ENCODE measurements at places on chromosomes 1 and 21. TPM values are rescaled to one million over a fixed set of nuclear protein-coding genes. Genes with fewer than 3 reads are reported as not detected.

DNA sequence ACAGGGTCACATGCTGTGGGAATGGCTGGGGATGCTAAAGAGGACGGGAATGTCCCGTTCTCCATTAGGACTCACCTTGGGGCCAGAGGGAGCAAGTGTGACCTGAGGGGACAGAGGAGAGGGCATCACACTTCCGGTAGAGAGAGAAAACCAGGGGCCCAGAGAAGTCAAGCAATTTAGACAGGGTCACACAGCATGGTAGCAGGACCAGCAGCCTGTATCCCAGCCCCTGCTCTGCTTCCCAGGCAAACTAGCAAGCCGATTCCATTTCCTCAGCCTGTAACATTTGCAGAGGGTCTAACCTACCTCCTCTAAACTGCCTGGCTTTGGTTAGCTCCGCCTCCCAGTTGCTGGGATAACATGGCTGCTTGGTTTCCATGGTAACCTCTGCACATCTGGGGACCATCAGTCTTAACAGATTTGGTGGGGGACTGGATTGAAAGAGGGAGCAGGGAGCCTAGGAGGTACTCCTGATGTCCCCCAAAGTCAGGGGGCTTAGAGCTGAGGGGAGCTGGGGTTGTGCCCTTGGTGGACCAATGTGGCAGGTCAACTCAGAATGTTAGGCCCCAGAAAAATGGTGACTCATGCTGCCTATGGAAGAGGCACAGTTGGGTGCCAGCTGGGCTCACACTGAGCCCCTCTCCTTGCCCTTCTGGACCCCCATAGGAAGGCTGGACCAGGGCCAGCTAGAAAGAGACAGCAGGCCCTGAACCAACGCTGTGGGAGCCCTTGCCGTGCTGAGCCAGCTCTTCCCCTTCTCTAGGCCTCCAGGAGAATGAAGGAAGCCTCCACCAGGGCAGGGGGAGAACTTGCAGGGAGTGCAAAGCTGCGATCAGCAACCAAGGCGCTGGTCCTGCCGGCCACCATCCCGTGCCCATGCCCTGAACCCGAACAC lies 9.5 kb downstream of the COL16A1 start:
- DNase-seq = no peak

- DNase-seq = peak; percentile 69
Measured at GRCh38 chr1:68916221-68916902, 419.5 kb upstream of the DEPDC1 start.

DNA sequence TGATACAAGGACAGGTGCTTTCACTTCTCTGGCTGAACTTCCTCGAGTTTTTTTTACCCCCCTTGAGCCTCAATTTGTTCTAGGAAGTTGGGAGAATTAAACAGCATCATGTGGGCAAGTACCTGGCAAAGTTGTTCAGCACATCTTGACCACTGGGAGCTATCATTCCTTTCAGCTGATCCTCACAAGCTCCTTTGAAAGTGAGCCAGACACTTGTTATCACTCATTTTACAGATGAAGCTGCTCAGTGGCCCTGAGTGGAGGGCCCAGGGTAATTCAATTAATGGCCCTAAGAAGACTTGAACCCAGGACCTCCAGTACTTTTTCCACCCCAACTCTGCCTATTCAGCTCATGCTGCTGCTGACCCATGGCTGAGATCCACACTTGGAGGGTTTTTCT lies 2.0 kb downstream of the RGS8 start:
- no peak for DNase-seq

- DNase-seq = no peak
Measured at GRCh38 chr1:200179126-200179780, 151.7 kb downstream of the NR5A2 start.

GRCh38 chr1:168135116-168135920 lies 1.4 kb downstream of the GPR161 start:
- DNase-seq = peak; percentile 41

DNA sequence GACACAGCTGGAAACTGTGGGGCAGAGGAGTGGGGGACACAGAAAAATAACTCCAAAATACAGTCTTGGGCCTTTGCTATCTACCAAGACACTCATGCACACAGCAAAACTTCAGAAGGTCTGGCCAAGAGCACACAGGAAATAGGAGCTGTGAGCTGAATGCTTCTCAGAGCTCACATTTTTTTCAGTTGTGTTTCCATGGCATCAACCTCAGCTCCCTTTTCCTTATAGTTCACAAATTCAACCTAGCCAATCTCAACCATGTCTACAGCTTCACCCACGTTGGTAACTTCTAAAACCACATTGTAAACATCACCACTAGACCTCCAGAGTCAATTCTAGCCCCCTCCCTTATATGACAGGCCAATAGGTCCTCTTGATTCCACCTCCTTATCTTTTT lies 19.6 kb upstream of the SYNJ1 start:
- no peak for DNase-seq

DNA sequence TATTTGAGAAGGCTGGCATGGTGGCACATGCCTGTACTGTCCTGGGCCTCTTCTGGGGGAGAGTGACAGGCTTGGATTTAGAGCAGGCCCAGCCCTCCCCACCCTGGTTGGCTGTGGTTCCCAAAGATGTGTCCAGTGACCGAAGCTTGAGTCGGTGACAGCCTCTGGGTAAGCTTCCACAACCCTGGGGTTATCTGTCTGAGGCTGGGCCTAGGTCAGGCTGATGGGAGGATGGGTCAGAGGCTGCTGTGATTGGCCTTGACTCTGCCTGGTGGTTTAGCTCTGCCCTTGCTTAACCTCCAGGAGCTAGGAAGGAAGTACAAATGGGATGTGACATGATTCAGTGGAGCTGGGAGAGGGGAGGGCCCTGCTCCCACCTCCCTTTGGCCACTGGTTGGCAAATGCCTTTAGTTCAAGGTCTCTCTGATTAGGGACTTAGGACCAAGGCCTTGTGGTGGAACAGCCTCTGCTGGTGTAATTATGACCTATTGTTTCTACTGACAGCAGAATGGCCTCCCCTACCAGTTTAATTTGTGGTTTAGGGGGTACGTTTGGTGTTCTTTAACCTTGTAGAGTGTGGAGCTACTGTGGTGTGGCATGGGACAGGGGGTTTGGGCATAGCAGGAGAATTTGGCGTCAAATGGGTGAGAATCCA lies 16.6 kb downstream of the NUDC start:
- no peak for DNase-seq

DNA sequence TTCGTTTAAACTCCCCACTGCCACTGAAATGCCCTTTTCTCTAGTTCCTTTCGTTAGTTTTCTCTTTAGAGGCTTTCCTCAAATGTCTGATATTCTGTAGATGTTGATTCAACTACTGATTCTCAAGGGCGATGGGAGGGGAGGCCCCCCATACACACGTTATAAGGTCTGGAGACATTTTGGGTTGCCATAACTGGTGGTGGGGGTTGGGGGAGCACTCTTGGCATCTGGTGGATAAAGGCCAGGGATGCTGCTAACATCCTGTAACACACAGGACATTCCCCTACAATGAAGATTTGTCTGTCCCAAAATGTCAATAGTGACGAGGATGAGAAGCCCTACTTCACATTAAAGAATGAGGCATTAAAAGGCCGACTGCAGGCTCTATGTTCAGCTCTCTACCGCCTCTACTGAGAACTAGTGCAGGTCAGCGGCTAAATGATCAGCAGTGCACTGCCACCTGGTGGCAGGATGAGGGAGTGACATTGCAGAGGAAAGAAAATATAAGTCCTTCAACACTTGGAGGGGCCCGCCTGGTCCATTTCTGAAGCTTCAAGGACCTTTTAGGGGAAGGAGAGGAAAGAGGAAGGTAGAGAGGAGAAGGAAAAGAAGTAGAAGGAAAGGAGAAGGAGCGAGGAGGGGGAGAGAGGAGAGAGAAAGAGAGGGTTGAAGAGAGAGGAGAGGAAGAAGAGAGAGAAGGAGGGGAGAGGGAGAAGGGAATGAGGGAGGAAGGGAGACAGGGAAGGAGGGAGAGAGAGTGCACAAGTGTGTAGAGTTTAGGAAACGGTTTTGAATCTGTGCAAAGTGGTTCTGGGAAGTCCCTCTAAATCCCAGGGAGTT lies 29.4 kb downstream of the ALG14 start:
- DNase-seq = peak; percentile 65

DNA sequence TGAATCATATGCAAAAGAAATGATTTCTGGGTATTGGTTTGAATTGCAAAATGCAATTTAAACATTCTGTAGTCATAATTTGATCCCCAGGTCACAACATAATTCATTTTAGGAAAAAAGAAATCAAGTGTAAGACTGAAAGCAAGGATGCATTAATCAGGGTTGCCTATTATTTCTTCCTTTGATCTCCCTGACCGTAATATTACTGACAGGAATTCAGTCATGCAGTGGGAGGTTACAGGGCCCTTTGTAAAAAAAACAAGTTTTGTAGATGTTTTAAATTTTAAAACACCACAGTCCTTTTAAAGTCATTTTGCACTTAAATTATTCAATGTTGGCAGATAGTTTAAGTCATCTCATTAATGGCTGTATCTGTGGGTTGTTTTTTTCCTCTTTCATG lies 263.0 kb upstream of the NCAM2 start:
- DNase-seq = no peak

- no peak for DNase-seq
Measured at GRCh38 chr1:65844296-65844695, 51.6 kb downstream of the PDE4B start.

- peak; percentile 57 for DNase-seq
Measured at GRCh38 chr1:175193527-175193910, 943 bp upstream of the KIAA0040 start.

GRCh38 chr1:70427976-70428375 lies 16.9 kb downstream of the CTH start:
- DNase-seq = no peak

DCST1 gene
- not detected for polyA plus RNA-seq

RGS13 gene
- polyA plus RNA-seq = not detected

ZNF684 gene
- polyA plus RNA-seq = 1.3 TPM

PMVK gene
- polyA plus RNA-seq = 50.9 TPM

NBPF20 gene
- 2.0 TPM for polyA plus RNA-seq

All from foreskin keratinocyte (primary cell).